ENCODE measurements at places on chromosomes 6 and 20.

GRCh38 chr6:165880686-165881085 lies 217.6 kb upstream of the PDE10A start:
- no peak for DNase-seq

DNA sequence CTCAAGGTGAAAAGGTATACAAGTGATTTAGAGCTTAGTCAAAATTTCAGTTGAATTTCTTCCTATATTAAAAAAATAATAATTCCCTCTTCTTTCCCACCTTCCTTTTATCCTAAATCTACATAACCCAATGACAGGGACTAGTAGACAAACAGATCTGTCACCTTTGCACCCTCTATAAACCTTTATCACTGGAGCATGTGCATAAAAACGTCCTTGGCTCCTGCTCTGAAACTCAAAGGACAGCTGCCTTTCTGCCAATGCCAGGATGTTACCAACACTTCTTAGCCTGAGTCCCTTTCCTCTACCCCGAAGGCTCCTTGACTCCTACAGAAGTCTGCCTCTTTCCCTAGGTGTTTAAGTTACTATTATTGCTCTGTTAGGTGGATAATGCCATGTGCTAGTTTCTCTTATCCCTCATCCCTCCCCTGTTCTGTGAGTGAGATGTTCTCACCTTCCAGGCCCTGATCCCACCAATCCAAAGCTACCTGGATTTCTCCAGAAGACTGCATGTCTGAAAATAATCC lies 4.3 kb downstream of the CLVS2 start:
- DNase-seq = no peak

- no peak for DNase-seq
Measured at GRCh38 chr6:61711849-61712248, 574.2 kb downstream of the KHDRBS2 start.

- no peak for DNase-seq
Measured at GRCh38 chr20:31945785-31946184, 6.1 kb downstream of the PDRG1 start.

- DNase-seq = no peak
Measured at GRCh38 chr6:145071836-145072235, 663.5 kb downstream of the EPM2A start.

- no peak for DNase-seq
Measured at GRCh38 chr6:158807515-158808441, 11.4 kb downstream of the EZR start.

- no peak for DNase-seq
Measured at GRCh38 chr6:111427341-111428116, 55.5 kb downstream of the REV3L start.

GRCh38 chr20:40754339-40754943 lies 65.4 kb upstream of the MAFB start:
- no peak for DNase-seq

GRCh38 chr6:129507059-129507807 lies 202.7 kb downstream of the ARHGAP18 start:
- DNase-seq = no peak

DNA sequence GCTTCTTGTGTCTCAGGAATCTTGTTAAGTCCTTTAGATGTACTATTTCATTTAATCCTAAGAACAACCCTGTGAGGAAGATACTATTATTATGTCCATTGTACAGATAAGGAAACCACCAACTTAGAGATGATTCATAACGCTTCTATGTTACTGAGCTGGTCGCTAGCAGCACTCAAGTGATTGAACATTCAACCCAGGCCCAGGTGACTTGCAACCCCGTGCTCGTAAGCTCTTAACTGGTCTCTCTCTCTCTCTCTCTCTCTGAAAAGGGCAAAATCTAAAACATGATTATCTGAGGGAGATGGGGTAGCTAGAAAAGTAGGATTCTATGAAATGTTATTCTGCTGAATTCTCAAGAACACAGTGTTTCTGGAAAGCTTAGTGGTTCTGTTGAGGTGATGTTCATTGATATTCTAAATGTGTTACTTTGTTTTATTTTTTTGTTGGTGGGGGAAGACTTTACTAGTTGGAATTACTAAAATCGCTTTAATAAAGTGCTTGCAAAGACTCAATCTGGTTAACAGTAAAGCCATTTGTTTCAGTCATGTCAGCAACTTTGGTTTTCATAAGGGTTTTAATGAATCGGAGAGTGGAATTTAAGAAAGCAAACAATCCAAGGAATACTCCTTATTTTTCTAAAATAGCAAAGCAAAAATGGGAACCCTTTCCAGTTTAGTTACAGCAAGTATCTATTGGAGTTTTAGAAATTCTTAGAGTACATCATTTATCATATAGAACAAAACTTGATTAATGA lies 265.0 kb upstream of the TAB2 start:
- DNase-seq = no peak

DNA sequence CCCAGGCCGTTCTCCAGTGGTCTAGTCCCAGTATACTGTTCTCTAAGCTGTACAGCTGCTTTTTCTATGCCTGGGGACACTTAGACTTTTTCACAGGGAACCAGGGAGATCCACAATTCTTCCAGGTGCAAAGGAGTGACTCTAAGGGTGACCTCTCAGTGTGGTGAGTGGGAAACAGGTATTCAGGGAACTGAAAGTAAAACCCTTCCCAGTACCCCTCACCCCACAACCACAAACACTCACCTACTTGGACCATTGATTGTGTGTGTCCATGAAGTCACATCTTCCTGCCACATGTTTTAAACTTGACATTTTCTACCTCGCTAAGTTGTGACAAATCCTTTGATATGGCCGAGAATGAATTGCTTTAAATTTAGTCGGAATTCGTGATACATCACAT lies 183.6 kb downstream of the CLIC5 start:
- no peak for DNase-seq

DNA sequence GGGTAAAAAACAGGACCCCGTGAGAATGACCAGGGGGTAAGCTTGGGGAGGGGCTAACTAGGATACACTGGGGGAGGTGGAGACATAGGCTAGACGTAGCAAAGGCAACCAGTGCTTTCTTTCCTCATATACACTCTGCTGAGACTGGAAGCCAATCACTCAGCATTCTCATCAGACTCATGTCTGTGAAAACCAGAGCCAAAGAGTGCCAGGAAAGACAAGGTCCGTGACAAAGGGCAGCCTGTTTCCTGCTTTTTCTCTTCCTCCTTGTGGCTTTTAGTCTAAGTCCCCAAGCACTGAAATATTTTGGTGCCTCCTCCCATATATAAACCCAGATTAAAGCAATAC lies 97.9 kb upstream of the NEDD9 start:
- no peak for DNase-seq

- DNase-seq = no peak
Measured at GRCh38 chr6:70627500-70628254, 40.0 kb upstream of the SMAP1 start.

Measured in NCI-H1105 (cell line).